ENCODE measurements at places on chromosomes 2 and 18.

GRCh38 chr2:197539734-197540133 lies 23.9 kb downstream of the MOB4 start:
- DNase-seq, result no peak

- no peak for DNase-seq
Measured at GRCh38 chr2:238595750-238596570, 169.2 kb downstream of the ASB1 start.

DNA sequence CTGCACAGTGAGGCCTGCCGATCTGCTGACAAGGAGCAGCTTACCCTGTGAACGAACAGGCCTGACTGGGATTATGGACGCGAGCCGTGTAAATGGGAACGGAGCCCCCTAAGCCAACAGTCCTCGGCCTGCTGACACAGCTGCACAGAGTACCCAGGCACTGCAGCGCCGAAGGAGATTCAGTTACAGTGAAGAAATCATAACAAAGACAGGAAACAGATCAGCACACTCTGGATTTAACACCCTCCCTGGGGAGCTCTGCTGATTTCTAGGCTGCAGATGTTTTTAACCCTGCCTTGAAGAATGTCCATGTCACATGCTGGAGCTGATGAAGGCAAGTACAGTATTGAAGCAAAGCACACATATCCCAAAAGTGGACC lies 43.4 kb downstream of the COLEC12 start:
- DNase-seq, result no peak

- no peak for DNase-seq
Measured at GRCh38 chr2:144548532-144549191, 28.7 kb upstream of the ZEB2 start.

DNA sequence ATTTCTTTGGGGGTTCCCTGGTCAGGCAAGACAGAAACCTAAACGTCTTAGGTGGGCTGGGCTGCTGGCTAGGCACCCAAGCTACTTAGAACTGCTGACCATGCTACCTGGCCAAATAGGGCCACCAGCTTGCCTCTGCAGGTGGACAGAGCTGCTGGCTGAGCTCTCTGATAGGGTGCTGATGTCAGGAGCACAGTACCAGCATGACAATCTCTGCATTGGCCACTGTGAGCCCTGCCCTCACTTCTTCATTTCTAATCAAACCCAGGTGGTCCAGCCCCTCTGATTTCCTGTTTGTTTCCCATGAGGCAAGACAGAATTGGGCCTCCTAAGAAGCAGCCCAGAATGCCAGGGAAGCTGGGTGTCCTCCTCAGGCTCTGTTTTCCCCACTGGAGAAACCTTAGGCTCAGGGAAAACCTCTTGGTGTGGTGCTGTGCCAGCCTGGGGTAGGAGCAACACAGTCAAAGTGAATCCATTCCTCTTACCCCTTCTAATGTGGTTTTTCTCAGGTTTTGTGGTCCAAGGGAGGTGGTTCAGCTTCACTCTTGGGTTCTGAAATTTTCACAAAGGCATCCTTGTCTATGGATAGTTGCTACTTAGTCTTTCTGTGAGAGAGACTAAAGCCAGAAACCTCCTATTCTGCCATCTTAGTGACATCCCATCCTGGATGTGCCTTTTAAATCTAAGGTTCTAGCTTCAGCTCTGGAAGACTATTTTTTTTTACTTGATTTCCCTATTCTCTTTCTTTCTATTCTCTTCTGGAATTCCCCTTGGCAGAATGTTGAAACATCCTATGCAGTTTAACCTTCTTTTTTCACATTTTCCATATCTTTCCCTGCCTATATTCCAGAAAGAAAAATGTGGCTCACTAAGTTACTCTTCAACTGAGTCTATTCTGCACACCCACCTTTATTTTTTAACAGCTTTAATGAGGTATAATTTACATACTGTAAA lies 15.2 kb downstream of the SP100 start:
- DNase-seq, result no peak

- no peak for DNase-seq
Measured at GRCh38 chr2:218003981-218004419, 1.2 kb upstream of the TNS1 start.

- DNase-seq, result no peak
Measured at GRCh38 chr2:240240781-240241180, 100.3 kb upstream of the OTOS start.

DNA sequence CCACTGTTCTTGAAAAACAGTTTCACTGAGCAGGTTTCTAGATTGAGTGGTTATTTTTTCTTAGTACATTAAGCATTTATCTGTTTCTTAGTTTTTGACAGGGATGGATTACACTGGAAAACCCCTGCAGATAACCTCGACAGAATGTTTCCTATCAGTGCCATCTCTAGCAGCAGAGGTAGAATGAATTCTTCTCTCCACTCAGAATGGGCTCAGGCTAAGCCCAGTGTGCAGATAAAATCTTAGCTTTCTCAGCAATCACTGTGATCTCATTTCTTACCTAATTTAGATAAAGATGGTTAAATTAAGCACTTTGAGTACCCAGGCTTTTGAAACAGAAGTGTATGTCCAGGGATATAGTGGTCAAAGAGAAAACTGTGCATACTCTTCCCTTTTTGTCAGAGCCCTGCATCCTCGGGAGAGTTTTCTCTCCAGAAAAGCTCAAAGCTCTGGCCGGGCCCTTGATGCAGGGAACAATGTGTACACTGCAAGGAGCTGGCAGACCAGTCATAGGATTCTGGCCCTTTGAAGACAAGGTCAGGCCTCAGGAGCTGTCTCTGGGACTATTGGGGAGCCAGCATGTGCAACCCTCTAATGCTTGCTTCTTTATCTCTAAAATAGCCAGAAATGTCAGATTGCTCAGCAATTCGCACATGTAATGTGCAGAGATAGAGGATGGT lies 10.6 kb upstream of the AKAIN1 start:
- no peak for DNase-seq

DNA sequence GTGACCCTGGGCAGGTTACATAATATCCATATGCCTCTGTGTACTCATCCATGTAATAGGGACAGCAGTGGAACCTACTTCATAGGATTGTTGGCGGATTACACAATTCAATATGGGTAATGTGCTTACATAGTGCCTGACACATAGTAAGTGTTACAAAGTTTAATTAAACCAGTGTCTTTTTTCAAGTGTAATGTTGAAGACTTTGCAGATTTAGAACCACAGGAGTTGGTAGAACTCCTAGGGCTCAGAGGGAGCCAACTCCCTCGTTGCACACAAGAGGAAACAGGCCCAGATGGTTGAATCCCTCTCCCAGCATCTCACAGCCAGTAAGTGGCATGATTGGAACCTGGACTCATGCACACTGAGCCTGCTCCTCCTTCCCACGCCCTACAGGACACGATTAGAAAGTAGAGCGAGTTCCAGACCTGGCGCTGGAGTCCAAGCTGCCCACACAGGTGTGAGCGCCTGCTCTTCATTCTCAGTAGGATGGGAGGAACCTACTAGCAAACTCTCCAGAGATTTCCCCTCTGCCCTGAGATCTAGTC lies 97.8 kb downstream of the VSNL1 start:
- no peak for DNase-seq

GRCh38 chr2:208489687-208490086 lies 83.1 kb downstream of the PTH2R start:
- no peak for DNase-seq

- DNase-seq, result no peak
Measured at GRCh38 chr2:230751062-230751461, 38.4 kb downstream of the CAB39 start.

DNA sequence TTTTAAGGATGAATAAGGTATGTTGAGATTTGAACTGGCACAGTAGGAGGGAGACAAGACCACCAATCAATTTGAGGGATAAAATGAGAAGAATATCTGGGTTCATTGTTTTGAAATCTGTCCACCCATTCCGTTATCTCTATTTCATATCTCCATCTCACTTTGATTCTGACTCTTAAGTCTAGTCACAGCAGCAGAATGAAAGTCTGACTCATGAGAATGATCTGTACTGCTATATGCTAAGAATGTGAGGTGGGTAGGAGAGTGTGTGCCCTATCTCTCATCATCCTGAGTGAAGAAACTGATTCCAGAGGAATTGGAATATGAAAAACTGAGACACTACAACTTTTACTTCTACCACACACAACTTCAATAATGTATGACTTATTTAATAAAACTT lies 1994.5 kb upstream of the PIK3C3 start:
- DNase-seq, result no peak

GRCh38 chr2:98253461-98254070 lies 92.7 kb upstream of the CNGA3 start:
- no peak for DNase-seq

GRCh38 chr2:217335341-217335966 lies 475.6 kb upstream of the TNP1 start:
- DNase-seq, result no peak

DNA sequence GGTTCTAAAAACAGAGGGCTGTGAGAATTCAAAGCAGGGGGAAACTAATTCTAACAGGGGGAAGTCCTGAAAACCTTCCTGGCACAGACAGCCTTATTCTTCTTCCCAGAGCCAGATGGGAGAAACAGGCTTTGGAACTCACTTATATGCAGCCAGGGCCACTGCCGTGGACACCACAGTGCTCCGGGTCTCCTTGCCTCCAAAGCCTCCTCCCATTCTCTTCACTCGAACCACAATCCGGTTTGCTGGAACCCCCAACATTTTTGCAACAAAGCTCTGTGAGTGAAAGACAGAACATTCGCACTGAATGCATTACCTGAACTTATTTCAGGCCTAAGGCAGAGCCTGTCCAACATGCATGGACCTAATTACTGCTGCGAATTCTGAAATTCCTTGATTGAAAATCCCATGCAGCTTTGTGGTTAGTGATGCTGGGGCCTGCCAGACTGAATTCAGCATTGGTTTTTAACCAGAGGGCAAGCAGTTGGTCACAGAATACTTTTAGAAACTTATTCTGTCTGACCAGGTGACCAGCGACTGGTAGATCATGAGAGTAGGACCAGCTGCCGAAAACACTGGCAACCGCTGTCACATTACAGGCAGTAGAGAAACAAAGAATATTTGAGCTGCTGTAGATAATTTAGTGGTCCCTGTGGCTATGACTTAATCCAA lies 48.6 kb downstream of the XDH start:
- DNase-seq, result no peak
